Left renal cortex interstitium (tissue), 4 donors: ENCODE measurements at places on chromosomes 4 and X. TPM values are rescaled to one million over a fixed set of nuclear protein-coding genes. Genes with fewer than 3 reads are reported as not detected.

The HDAC6 gene
- 135 TPM for polyA plus RNA-seq

The CCKAR gene
- not detected for polyA plus RNA-seq

The THAP9 gene
- polyA plus RNA-seq: 13.7 TPM

The ARMCX2 gene
- polyA plus RNA-seq: 93.4 TPM

The ZCCHC18 gene
- 4.1 TPM for polyA plus RNA-seq

The PABPC4L gene
- polyA plus RNA-seq: 13.4 TPM

The HTRA3 gene
- polyA plus RNA-seq: 11.7 TPM

The NKX6-1 gene
- polyA plus RNA-seq: 0.13 TPM

The GLUD2 gene
- polyA plus RNA-seq: 4.3 TPM

- peak; percentile 13 for DNase-seq
Observed at GRCh38 chrX:111483135-111483534, 28.3 kb upstream of the SERTM2 start.

GRCh38 chr4:155512817-155513216, 136.1 kb upstream of the MAP9 start:
- DNase-seq: no peak

- no peak for DNase-seq
Observed at GRCh38 chrX:1587161-1587560, 4.2 kb upstream of the AKAP17A start.

GRCh38 chr4:24476282-24476681, 108.1 kb downstream of the DHX15 start:
- DNase-seq: no peak

DNA sequence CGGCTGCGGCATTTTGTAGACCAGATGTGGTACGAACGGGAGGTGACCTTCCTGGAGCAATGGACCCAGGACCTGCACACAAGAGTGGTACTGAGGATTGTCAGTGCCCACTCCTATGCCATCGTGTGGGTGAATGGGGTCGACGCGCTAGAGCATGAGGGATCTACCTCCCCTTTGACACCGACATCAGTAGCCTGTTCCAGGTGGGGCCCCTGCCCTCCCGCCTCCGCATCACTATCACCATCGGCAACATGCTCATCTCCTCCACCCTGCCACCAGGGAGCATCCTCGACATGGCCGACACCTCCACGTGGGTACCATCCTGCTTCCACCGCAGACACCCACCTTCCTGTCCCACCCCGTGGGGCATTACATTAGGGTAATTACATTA, 46.2 kb downstream of the SMARCA5 start:
- no peak for DNase-seq

DNA sequence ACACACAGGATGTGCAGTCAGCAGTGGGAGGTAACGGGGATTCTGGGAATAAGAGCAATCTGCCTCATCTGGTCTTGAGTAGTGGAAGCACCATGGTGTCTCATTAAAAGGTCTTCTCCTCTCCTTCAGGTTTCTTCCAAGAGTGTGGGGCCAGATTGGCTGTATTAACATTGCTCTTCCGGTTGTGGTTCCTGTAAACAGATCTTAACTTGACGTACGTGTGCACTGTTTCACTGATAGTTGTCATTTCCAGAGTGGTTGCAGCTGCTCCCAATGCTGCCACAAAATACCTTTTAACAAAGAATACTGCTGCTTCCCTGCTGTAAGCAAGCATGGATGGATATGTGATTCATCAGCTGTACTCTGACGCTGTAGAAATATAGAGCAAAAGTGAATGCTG, 1443.4 kb upstream of the TENM3 start:
- no peak for DNase-seq

DNA sequence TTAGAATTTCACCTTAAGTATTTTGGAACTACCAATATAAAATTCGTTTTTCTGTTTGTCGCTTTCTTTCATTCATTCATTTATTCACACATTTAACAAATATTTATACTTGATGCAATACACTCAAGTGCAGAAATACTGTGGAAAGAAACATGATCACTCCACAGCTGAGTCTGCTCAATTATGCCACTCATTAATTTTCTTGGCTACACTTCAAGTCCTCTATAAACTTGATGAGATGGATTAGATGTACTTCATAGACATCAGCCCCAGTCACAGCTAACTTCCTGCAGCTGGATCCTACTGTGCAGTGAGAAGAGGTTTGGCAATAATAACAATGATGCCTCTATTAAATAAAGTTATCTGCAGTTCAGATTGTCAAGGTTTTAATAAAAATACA, 208.1 kb downstream of the PDGFC start:
- no peak for DNase-seq

GRCh38 chr4:84917086-84917821, 49.2 kb downstream of the WDFY3 start:
- DNase-seq: no peak

- no peak for DNase-seq
Observed at GRCh38 chr4:82071951-82072350, 301.8 kb downstream of the HNRNPD start.

- no peak for DNase-seq
Observed at GRCh38 chrX:103437147-103437873, 61.0 kb downstream of the BEX3 start.

DNA sequence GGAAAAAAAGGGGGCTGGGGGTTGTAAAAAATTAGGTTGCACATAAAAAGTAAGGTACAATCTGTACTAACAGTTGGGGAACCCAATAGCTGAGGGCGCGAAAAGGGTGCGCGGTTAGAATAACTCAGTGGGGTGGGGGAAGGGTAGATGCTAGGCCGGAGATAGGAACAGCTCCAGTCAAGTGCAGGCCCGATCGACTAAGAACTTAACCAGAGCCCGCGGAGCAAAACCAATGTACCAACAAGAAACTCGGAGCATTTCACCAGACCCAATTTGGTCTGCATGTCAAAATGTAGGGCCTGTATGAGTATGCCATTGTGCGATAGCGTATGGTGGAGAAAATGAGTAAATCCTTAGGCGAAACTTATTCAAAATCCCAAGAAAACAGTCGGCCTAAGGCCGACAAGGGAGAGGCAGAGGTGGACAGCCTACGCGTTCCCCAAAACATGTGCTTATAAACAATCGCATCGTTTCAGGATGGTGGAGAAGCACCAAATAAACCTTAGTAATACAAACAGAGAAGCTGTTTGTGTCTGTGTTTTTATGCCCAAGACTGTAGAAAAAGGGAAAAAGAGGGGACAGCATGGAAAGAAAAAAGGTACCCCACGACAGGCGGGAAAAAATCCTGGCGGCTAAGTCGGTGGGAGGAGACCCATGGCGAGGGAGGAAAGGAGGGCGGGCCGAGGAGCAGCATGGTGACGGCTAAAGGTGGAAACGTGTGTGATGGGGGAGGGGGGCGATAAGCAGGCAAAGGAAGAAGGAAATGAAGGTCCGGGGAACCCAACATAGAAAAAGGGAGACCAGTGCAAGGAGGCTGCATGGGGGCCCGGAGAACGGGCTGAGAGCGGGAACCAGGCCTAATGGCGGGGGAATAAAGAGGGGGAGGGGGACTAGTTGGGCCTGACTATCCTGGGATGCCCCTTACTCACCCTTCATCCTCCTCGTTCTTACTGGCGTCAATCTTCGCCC, 990 bp downstream of the HNRNPD start:
- no peak for DNase-seq

- DNase-seq: no peak
Observed at GRCh38 chrX:98028691-98029090, 1145.0 kb downstream of the RPA4 start.

GRCh38 chr4:154018659-154019058, 229.8 kb upstream of the SFRP2 start:
- no peak for DNase-seq

GRCh38 chrX:67328476-67328875, 215.3 kb upstream of the AR start:
- DNase-seq: no peak

- DNase-seq: peak; percentile 6
Observed at GRCh38 chr4:92368653-92369052, 64.9 kb downstream of the GRID2 start.

DNA sequence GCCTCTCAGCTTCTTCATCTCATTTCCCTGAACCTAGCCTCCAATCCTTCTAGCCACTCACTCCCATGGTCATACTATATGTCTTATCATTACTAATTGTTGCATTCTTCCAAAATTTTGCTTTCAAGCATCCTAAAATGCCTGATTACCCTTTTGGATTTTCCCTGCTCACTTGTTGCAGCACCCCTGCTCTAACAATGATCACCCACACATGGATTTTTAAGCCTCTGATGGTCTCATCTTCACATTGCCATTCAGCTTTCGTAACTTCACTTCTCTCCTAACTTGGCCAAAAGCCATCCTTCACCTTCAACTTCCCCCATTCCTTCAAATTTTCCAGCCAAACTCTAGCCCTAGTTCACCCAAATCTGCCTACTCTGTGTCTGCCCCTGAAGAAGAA, 33.8 kb upstream of the MGST2 start:
- DNase-seq: no peak

GRCh38 chr4:98577956-98578355, 80.5 kb downstream of the TSPAN5 start:
- no peak for DNase-seq

- no peak for DNase-seq
Observed at GRCh38 chr4:76744241-76744921, 153.6 kb downstream of the SOWAHB start.
